Upper lobe of right lung (tissue), 1 donor: ENCODE measurements at places on chromosomes 4 and X. TPM values are rescaled to one million over a fixed set of nuclear protein-coding genes. Genes with fewer than 3 reads are reported as not detected.

The RS1 gene
- total RNA-seq = 4.7 TPM

DNA sequence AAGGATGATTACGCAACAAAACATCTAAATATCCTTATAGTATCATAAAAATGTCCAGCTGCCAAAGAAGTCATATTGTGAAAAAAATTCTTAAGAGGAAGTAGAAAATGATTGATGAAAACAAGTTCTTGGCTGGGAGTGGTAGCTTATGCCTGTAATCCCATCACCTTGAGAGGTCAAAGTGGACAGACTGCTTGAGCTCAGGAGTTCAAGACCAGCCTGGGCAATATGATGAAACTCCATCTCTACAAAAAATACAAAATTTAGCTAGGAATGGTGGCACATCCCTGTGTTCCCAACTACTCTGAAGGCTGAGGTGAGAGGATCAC, 577.6 kb downstream of the KLHL13 start:
- DNase-seq = no peak

- DNase-seq = no peak
Measured at GRCh38 chr4:96343836-96344235, 503.9 kb downstream of the PDHA2 start.

DNA sequence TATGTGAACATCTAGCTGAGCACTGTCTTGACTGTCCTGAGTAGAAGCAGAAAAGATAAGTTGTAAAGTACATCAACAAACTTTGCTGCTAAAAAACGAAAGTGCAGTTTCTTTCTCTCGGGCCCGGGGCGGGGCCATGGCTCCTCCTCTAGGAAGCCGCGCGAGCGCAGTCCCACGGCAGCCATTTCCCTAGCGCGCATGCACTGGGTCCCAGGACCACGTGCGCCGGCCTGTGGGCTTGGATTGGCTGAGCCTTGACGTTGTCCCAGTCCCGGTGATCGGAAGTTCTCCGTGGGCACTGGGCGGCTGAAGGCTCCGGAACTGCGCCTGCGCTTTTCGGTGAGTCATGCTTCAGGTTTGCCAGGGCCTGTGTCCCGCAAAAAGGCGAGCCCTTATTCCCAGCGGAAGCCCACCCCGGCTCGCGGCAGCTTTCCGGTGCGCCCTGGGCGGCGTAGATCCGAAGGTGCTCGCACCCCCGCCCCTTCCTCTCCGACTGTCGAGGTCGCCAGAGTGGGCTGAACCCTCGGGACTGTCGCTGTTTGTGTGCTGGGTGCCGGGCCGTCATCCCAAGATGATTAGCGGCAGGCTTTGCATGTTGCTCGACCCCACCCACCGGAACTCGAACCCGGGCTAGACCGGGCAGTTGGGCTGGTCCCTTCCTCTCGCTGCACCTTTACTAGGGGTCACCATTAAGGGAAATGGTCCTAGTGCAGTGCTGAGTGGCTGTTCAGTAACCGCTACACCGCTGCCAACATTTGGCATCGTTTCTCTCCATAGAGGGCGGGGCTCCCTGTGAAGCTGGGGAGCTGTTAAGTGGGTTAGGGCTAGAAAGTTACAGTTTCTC, at the start of gene TCEANC:
TCEANC (plus strand) TSS at position 292 of the 844 bp plus-strand sequence. CDS start 9,368 bp downstream, outside the sequence.
- peak; percentile 96 for DNase-seq

The DOCK11 gene
- 55.0 TPM for total RNA-seq

DNA sequence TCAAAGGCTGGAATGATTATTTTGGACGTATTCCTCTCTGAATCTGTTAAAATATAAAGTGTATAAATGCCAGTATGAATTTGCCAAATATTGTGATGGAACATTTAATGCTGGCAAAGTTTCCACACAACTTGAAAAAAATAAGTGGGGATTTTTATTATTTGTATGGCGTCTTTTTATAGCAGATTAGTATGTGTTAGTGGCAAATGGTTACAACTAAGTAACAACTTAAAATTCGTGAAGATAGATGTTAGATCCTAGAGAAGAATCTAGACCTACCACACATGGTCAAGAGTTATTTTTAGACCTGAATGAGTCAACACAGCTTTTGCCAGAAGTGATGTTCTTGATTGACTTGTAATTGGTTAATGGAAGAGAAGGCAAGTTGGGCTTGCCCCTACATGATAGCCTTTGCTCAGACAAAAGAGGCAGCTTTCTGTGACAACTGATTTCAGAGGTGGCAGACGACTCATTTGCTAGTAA, 4.8 kb downstream of the CPE start:
- no peak for DNase-seq

DNA sequence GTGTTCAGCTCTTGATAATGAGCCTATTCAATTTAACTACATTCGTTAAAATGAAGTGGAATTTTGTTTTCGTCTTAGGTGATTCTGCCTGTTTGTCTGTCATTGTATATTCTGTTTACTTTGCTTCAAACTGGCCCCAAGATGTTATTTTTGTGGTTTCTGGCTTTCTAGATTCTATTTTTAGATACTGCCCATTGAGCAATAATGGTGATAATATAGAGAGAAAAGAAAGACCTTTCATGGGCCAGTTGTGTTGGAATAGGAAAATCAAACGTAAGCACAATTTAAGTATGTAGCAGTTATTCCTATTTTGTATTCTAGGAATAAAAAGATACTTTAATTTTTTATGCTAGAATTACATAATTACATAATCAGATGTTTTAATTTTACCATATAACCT, 4.0 kb downstream of the CDKN2AIP start:
- DNase-seq = no peak

The VEGFC gene
- 19.0 TPM for total RNA-seq

GRCh38 chr4:150673793-150674192, 91.8 kb downstream of the MAB21L2 start:
- DNase-seq = no peak

GRCh38 chrX:18151649-18152048, 69.0 kb downstream of the BEND2 start:
- no peak for DNase-seq

The GLRA3 gene
- not detected for total RNA-seq

- DNase-seq = no peak
Measured at GRCh38 chr4:109321232-109321631, 18.8 kb upstream of the COL25A1 start.

GRCh38 chrX:83658731-83659130, 150.6 kb downstream of the POU3F4 start:
- no peak for DNase-seq
